Stomach (tissue), 19 donors: ENCODE measurements at places on chromosomes 6 and 20. TPM values are rescaled to one million over a fixed set of nuclear protein-coding genes. Genes with fewer than 3 reads are reported as not detected.

- DNase-seq, result no peak
Observed at GRCh38 chr6:19818805-19819204, 18.4 kb upstream of the ID4 start.

HDGFL1 gene
- total RNA-seq, result not detected

DNA sequence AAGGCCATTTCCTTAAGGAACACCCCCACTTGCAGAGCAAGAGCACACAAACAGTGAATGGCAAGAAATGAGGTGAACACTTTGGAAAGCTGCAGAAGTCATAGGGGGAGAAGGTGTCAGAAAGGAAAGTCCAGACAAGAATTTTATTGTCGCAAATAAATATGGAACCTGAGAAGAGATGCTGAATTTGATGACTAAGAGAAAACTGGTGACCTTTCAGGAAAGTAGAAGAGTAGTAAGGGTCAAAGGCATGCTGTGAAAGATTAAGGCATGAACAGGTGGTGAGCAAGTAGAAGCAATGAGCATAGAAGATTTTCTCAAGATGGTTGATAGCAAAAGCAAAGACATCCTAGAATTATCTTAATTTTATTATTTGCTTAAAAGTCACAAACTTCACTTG lies 194.2 kb downstream of the KCNQ5 start:
- no peak for DNase-seq

DNA sequence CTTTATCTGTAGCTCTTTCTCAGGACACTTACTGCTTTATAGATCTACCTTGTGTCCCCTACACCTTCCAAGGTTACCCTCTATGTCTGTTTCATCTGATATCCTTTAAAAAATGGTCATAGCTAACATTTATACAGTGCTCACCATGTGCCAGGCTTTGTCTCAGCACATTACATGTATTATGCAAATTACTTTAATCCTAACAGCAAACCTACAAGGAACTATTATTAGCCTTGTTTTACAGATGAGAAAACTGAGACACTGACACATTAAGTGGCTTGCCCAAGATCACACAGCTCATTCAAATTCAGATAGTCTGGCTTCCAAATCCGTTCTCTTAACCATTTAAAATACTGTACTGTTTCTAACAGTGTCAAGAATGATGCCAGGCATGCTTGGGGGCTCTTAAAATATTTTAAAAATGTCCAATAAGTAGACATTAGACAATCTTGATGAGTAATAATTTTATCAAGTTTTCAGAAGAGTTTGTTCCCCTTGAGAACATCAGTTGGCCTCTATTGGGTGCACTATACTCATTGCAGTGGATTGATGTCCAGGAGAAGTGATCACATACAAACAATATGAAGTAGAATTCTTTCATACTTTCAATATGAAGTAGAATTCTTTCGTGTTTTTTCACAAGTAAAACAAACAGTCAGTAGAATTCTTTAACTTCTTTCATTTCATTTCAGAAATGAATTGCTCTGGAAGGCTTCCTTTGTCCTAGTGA lies 69.6 kb downstream of the DNAH8 start:
- DNase-seq, result no peak

GRCh38 chr20:38148328-38149102 lies 16.6 kb downstream of the TGM2 start:
- no peak for DNase-seq
